ENCODE measurements at places on chromosomes 5 and 9.

DNA sequence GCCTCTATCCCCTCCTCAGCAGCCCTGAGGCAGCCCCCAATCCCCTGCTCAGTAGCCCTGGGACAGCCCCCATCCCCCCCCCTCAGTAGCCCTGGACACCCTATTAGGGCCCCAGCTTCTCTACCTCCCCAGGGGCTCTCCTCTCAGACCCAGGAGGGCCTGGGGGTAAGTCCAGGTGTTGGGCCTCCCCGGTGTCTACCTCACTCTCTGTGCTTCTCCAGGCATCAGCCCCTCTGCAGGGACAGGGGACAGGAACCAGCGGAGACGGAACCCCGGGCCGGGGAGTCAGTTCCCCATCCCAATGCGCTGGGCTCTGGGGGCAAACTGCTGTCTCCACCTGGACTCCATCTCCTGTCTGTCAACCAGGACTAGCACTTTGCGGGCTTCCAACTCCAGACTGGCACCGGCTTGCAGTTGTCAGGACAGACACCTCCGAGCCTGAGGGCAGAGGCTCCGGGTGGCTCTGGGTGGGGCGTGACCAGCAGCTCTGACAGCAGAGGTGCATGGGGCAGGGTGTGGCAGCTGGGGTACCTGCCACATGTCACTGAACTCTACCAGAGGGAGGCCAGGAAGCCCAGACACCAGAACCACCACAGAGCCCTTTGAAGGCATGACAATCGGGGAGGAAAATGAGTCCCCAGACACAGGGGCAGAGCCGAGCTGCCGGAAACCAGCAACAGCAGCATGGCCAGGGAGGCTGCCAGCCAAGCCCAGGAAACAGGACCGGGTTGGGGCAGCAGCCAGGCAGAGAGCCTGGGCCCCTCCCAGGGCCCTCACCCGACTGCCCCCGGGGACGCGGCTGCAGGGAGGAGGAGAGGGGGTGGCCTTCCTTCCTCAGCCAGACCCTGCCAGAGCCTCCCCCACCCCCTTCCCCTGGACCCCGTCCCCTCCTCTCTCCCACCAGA, 17.7 kb upstream of the UBAC1 start:
- no peak for DNase-seq

DNA sequence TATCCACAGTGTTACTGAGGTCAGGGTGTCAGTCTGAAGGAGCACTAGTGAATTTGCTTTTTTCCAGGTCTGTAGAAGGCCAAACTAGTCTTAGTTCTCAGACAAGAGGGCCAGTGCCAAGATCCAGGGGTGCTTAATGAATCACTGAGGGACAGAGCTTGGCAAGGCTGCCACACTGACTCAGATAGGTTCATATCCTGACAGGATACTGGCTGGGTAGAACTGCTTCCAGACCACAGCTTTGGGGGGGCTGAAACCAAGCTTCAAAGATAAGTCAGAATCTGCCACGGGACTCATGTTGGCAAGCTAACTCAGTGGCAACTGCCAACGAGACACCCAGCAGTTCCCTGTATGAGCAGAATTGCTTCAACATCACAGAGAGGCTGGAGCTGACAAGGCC, 1125.4 kb downstream of the EFNA5 start:
- DNase-seq = peak; percentile 4

GRCh38 chr9:18829873-18830272, 203.1 kb downstream of the SAXO1 start:
- DNase-seq = peak; percentile 63

- no peak for DNase-seq
Observed at GRCh38 chr5:174970502-174970901, 246.1 kb downstream of the MSX2 start.

GRCh38 chr5:82296929-82297328, 18.8 kb upstream of the RPS23 start:
- no peak for DNase-seq

GRCh38 chr9:131361202-131361833, 32.6 kb upstream of the PRRC2B start:
- peak; percentile 19 for DNase-seq

GRCh38 chr5:40483316-40483715, 196.4 kb upstream of the PTGER4 start:
- DNase-seq = peak; percentile 29

DNA sequence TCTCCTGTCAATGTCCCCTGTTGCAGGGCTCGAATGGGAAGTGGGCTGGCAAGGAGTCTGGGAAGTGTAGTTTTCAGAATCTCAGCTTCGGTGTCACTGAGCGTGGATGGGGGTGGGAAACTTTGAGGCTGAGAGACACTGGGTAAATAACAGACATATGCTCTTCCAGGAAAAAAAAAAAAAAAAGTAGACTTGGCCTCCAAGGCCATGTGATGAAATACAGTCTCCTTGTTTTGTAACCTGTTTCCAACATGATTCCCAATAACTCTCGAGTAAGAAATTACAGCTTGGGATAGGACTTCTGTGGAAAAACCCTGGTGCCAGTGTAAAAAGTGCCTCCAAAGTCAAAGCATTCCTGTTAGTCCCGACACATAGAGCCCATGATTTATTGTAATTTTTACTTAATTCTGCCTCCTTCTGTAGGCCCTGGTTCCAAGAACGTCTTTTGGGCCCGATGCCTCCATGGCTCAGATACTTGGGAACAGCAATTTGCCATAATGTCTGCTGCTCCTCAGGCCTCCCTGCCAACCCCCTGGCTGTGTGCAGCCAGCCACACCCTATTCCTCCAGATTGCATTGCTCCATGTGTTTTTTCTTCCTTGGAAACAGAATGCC, 119.5 kb upstream of the TNC start:
- peak; percentile 44 for DNase-seq

- DNase-seq = peak; percentile 59
Observed at GRCh38 chr9:84397151-84397728, 56.7 kb upstream of the SLC28A3 start.

- peak; percentile 19 for DNase-seq
Observed at GRCh38 chr9:95268681-95269080, 48.8 kb downstream of the FANCC start.

- no peak for DNase-seq
Observed at GRCh38 chr9:121750715-121751623, 99.5 kb downstream of the DAB2IP start.

- DNase-seq = no peak
Observed at GRCh38 chr9:77019926-77020412, 514 bp downstream of the FOXB2 start.

GRCh38 chr5:171418982-171419687, at the start of gene FGF18:
TSS of gene FGF18 (plus strand) at chr5:171419647. CDS start at chr5:171420200, 553 bp downstream.
- peak; percentile 55 for DNase-seq

- DNase-seq = peak; percentile 55
Observed at GRCh38 chr5:74576941-74577456, 63.5 kb downstream of the ENC1 start.

- DNase-seq = peak; percentile 19
Observed at GRCh38 chr5:119515192-119515591, 62.9 kb downstream of the HSD17B4 start.

GRCh38 chr5:10611290-10611689, 47.4 kb downstream of the ANKRD33B start:
- DNase-seq = no peak

DNA sequence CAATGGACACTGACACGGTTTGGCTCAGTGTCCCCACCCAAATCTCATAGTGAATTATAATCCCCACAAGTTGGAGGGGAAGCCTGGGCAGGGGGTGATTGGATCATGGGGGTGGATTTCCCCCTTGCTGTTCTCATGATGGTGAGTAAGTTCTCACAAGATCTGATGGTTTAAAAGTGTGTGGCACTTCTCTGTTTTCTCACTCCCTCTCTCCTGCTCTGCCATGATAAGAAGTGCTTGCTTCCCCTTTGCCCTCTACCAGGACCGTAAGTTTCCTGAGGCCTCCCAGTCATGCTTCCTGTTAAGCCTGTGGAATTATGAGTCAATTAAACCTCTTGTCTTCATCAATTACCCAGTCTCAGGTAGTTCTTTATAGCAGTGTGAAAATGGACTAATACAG, 115.8 kb upstream of the KIF2A start:
- no peak for DNase-seq

- DNase-seq = peak; percentile 57
Observed at GRCh38 chr9:114216081-114216480, 60.7 kb downstream of the COL27A1 start.

DNA sequence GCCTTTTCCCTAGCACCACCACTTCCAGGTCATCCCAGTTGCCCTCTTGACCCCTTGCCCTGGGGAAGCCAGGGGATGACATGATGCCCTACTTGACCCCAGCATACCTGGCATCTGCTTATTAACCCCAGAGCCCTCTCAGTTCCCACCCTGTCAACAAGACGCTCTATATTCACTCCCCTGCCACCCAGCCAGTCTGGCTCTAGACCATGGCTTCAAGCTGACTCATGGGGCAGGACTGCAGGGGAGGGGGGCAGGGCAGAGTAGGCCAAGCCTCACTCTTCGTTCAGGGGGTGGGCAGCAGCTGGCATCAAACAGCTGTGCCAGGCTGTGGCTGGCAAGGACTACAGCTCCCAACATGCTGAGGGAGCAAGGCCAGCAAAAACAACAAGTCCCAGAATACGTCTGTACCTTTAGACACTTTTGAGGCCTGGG, 5.3 kb downstream of the ATOSB start:
- DNase-seq = peak; percentile 45

GRCh38 chr9:133102190-133103021, 18.6 kb downstream of the RALGDS start:
- no peak for DNase-seq

- DNase-seq = no peak
Observed at GRCh38 chr9:112911736-112912135, 21.1 kb upstream of the SLC46A2 start.

- no peak for DNase-seq
Observed at GRCh38 chr9:130352081-130352480, 86.5 kb downstream of the HMCN2 start.

GRCh38 chr9:122097679-122098315, 4.7 kb upstream of the TTLL11 start:
- no peak for DNase-seq

- DNase-seq = no peak
Observed at GRCh38 chr9:121783521-121784507, 132.4 kb downstream of the DAB2IP start.

GRCh38 chr5:34667705-34668104, 11.6 kb downstream of the RAI14 start:
- peak; percentile 30 for DNase-seq

DNA sequence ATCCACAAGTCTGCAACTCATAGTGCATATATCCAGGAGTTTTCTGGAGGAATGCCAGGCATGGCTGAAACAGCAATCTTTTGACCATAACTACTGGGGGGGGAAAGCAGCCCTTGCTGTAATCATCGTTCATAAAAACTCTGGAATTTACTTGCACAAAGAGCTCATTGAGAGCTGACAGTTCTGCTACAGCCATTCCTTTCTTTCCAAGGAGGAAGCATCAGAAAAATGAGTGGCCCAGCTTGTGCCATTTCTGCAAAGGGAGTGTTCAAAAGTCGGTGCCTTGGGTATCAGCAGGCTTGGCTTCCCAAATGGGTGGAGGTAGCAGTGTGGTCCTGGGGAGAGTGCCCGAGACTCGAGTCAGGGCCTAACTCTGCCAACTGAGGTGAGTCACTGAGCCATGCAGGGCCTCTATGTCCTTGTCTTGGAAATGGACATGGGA, 101.5 kb downstream of the GCNT1 start:
- peak; percentile 89 for DNase-seq

- no peak for DNase-seq
Observed at GRCh38 chr9:137333016-137333671, 31.1 kb upstream of the NRARP start.

DNA sequence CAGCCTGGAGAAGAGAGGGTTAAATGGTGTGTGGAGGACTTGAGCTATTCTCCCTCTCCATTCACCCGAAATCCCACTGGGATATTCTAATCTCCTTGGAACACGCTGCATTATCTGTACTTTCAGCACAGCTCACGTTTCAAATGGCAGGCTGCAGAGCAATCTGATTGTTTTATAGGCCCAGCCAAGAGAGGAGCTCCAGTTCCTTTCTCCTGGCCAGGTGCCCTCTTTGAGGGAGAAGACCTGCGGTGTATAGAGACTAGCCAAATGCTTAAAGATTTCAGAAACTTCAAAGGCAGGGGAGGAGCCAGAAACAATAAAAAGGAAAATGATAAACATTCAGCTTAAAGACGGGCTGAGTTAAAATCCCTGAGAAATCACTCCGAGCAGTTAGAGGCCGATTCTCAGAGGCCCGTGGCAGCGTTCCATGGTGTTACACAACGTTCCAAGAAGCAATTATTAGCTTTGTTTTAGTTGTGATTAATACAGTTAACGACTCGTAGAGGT, 564.0 kb upstream of the KLF4 start:
- DNase-seq = peak; percentile 82

GRCh38 chr5:90792725-90793124, 234.1 kb downstream of the ADGRV1 start:
- DNase-seq = peak; percentile 5

- DNase-seq = no peak
Observed at GRCh38 chr5:78132507-78132906, 162.0 kb downstream of the AP3B1 start.

DNA sequence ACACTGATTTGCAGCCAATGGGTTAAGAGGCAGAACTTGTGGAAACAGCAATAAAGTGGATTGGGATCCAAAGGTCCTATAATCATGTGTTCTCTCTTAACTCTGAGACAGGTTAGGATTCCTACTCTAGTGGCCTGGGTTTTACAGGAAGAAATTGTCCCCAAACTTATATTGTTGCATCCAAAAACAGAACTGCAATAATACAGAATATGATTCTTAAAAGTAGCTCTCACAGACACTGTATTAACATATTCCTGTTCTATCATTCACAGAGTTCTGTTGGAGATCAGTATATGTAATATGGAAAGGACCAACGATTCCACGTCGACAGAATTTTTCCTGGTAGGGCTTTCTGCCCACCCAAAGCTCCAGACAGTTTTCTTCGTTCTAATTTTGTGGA, at the start of gene OR13C8:
Gene OR13C8, plus strand, starts transcription at position 301 of the 400 bp plus-strand sequence. Its CDS starts 0 bp downstream, at position 301.
- DNase-seq = no peak

- DNase-seq = peak; percentile 68
Observed at GRCh38 chr9:86978922-86979474, 31.7 kb upstream of the GAS1 start.

GRCh38 chr5:117204404-117204803, 629.8 kb upstream of the SEMA6A start:
- no peak for DNase-seq

DNA sequence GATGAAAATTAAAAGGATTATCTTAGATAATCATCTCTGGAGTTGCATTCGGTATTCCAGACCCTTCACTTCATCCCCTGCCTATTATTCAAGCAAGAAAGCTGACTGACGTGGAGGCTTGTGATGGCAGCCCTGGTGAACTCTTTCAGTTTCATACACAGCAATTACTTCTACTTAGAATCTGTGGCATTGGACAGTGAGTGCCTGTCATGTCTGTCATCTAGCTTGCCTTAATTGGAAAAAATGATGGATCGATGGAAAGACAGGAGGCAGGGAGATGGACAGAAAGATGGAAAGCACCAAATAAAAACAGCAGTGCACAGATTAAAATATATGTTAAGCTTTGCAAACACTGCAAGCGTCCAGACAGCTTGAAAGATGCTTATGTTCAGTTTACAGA, 1371.0 kb upstream of the CDH6 start:
- no peak for DNase-seq

DNA sequence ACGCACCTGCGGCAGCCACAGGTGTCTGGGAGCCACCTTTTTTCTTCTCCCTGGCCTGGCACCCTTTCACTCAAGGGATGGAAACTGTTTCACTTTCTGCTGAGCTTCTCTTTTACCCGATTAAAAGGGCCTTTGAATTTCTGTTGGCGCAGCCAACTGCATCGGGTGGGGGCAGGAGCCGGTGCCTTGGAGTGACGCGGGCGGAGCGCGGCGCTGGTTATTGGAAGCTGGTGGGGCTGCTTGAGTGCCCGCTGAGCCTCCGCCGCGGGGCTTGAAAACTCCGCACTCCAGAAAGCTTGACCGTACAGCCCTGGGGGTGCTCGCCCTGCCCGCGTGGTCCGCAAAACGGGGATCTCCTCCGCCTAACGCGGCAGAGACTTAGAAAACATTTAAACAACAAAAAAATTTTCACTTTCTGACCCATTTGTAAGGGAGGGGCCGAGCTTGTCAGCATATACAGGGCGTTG, 52.0 kb upstream of the TJP2 start:
- DNase-seq = peak; percentile 37
